ENCODE measurements at places on chromosomes 7 and 10. TPM values are rescaled to one million over a fixed set of nuclear protein-coding genes. Genes with fewer than 3 reads are reported as not detected.

DNA sequence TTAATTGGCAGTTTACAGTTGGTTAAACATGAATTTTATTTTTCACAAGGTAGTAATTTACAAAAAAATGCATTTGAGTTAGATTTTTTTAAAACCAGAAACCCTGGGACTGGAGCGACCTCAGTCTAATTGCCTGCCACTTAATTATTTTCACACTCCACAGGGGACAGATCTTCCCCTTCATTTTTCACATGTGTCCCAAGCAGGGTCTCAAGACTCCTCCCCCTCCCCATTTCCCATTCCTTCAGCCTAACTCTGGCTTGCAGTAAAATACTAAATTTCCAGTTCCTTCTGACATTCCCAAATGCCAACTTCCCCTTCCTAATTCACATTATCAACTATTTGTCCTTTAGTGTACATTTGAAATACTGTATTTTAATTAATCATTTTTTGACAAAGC is 948 bp downstream of the ZNF138 start:
- no peak for DNase-seq

DNA sequence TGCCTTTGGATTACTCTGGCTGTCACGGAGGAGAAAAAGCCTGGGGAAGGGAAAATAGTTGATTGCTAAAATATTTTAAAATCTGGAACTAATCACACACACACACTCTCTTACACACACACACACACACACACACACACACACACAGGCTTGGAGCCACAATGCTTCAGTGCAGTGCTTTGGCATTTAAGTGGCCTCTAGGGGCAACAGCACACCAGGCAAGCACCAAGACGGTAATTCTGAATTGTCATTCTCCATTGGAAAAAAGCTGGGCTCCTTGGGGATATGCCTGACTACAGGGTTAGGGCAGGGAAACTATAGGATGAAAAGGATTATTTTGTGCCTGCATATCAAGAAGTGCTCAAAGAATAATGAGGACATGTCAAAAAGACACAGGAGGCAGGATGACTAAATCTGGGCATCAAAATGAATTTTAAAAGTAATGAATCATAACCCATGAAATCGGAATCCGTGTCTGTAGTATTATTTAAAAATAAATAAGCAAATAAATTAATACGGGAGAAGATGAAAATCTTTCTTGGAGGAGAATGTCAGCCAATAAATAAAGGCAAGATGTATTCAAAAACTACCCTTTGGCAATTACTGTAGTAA is 30.4 kb upstream of the DDC start:
- no peak for DNase-seq

DNA sequence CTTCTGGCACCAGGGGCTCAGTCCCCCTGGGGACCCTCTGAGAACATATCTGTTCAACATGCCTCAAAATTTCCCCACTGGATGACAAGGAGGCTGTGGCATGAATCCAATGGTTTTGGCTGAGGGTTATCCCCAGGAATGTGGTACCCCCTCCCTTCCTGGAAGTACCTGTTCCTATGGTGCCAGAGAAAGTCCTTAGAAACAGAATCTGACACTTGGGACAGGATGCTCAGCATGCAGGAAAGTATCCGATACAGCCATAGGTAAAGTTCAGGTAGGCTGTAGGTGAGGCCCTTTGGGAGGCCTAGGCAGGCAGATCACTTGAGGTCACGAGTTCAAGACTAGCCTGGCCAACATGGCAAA is 42.7 kb upstream of the A1CF start:
- no peak for DNase-seq

DNA sequence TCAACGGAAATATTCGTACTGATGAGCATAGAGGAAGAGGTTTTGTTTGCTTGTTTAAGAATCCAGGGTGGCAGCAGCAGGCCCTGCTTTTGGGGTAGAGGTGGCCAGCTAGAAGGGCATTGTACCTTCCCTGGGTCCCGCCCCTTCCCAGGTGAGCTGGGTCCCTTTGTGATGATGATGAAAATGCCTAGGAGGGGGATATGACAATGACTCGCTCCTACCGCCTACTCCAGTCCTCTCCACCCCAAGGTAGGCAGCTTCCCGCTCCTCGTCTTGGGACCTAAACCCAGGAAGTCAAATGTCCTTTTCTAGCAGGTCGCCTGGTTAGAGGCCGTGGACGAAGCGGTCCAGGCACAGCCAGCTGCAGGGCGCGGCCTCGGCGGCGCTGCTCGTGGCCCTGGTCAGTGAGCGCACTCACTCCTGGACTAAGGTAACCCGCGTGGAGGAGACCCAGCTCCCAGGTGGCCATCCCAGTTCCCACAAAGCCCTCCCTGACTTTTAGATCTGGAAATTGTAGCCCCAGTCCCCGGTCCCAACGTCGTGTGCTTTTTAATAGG is 141.4 kb downstream of the LSMEM1 start:
- no peak for DNase-seq

- no peak for DNase-seq
Observed at GRCh38 chr10:129101232-129101980, 365.6 kb upstream of the MGMT start.

DNA sequence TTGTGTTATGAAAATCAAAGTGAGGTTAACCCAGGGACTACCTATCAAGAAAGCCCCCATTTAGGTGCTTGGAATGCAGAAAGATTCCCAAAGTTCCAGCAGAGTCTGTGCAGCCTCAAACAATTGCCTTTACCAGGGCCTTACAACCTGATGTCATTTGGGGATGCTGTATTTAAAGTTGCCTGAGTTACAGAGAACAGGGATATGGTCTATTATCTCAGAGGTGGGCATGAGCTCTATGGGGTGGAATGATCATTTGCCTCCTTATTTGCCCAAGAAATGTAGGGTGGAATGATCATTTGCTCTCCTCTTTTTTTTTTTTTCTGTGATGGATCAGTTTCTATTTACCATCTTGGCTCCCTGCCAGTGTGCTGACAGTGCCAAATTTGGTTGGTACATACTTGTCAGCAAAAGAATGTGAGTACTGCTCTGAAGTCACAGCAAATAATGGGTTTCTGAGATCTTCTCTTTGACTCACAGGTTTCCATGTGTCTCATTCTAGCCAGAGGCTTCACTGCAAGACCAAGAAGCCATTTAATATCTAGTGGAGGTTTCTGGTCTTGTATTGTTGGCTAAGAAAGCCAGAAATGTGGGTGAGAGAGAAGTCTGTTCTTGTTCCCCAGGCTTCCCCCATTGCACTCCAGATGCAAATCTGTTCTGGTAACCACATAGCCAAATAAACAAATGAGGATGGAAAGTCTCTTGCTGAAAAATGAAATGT is 45.5 kb upstream of the ZNRF2 start:
- peak; percentile 60 for DNase-seq

DNA sequence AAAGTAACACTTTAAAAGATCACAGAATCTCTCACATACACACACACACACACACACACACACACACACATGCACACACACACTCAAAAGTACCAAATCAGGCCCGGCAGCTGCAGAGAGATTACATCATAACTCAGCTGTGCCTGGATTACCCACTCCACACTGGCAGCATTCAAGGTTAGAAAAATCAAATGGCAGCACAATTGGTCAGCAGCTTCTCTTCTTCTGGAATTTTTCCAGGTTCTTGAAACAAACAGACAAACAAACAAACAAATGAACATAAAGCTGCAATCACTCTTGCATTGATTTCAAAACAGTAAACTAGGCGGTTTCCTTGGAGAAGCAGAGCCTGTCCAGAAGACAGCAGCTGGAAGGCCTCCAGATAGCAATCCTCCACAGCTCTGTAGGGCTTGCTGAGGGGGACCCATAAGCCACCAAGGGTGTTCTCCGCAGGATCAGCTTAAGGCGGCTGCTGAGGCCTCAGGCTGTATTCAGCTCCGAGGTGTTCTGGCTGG is 24.5 kb upstream of the FAM133B start:
- DNase-seq: no peak

GRCh38 chr7:3254718-3255117 is 46.3 kb upstream of the SDK1 start:
- no peak for DNase-seq

DNA sequence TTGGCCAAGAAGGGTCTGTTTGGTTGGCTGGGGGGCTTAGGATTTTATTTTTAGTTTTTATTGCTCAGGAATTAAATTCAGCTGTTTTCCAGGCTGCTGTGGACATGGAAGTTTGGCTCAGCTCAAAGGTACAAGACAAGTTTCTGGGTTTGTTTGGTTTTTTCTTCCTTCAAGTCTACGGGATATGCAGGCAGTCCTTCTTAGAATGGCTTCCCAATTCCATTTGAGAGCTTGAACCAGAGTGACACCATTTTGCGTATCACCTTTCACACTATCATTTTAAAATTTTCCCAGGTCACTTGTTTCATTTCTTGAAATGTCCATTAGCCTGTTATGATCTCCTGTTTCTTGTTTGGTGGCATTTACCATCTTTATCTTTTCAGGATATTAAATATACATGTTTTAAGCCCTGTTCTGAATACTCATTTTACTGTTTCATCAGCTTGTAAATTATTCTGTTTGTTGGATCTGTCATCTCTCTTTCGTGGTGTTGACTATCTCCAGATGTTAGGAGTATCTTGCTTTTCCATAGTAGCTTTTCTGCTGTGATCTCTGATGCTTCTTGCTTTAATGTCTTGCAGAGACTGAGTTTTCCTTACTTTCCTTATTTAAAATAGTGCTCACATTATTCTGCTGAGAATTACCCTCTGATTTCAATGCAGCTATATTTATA is 9.4 kb upstream of the TMEM168 start:
- no peak for DNase-seq

DNA sequence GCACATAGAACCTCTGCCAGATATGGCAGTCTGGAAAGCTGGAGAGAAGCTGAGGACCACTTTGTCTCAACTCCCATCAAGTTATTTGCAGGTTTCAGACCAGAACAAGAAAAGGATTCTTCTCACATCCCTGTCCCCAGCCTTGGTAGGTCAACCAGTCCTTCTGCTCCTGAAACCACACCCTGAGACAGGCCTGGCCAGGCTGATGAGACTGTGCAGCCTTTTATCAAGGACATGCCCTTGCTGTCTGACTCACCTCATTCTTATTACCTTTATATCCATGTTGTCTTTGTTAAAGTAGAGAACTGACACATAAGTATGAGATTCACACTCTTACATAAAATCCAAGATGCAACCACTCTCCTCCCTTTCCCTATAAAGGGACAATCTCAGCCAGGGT is 354.9 kb downstream of the PLXNA4 start:
- DNase-seq: no peak

DNA sequence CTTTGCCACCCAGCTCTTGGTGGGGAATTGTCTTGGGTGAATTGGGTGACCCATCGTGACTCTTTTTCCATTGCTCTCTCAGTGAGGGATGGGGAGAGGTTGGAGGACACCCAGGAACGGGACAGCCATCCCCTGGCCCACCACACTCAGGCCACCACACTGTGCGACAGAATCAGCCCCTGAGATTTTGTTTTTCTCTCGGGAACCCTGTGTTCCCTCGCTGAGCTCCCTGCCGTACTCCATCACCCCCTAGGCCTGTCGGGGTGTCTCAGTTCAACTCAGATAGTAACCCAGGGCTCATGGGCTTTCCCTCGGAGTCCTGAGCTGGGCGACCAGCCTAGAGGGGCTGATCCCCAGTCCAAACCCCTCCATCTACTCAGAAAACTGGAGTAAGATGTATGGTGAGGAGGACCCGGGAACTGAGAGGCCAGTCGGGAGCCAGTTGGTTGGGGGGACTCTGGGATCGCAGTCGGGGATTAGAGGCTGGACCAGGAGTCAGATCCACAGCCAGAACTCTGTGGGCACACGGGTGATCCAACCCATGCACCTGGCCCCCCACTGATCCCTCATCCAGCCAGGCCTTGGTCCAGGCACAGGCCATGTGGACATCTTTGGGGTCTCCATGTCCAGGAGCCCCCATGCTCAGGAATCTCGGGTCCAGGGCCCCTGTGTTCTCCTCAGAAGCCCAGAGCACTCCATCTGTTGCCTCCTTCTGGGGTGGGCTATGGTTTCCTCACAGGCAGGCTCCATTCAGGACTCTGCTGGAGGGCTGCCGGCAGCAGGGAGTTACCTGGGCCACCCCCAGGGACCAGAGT is 9.3 kb downstream of the CRYGN start:
- no peak for DNase-seq

GRCh38 chr10:104043854-104044253 is 41.8 kb downstream of the COL17A1 start:
- no peak for DNase-seq

- no peak for DNase-seq
Observed at GRCh38 chr10:25083546-25084111, 67.2 kb downstream of the THNSL1 start.

GRCh38 chr7:3951316-3952055 is 650.4 kb downstream of the SDK1 start:
- no peak for DNase-seq

DNA sequence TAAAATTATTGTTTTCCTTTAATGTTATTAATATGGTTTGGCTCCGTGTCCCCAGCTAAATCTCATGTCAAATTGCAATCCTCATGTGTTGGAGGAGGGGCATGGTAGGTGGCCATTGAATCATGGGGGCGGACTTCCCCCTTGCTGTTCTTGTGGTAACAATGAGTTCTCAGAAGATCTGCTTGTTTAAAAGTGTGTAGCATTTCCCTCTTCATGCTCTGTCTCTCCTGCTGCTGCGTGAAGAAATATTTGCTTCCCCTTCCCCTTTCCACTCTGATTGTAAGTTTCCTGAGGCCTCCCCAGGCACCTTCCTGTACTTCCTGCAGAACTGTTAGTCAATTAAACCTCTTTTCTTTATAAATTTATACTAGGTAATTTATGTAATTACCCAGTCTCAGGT is 27.5 kb downstream of the VIM start:
- no peak for DNase-seq

DNA sequence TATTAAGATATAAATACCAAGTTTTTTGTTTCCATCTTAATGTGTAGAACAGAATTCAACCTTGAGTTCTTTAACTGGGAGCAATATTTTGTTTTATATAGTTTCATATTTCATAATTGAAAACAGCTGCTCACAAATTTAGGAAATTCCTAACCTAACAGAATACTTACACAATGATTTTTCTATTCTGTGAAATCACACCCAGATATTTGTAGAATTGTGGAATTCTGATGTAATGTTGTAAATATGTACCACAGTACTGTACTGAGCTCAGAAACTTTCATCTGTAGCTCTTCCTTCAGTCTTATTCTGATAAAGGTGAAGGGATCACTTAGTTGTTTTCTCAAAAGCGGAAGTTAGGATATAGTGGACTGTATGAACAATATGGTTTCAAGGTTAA is 143.4 kb upstream of the GLI3 start:
- no peak for DNase-seq

GRCh38 chr7:121620953-121621606 is 225.0 kb upstream of the FAM3C start:
- DNase-seq: no peak

DNA sequence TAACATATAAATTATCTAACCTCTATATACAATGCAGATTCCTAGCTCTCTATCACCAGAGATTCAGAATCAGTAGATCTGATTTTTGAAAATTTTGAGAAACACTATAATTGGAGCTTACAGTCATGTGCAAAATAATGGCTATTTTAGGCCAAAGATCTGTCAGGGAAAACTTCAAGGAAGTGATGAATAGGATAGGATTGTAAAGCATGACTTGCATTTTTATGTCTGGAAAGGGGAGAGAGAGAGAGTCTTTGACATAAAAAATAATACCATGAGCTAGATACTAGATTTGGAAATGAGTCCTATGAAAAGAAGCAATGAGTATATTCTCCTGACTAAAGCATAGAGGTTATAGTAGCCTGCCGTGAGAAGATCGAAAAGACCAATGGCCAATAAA is 181.1 kb downstream of the SDHAF3 start:
- no peak for DNase-seq

PTPRN2 gene
- total RNA-seq: 1.2 TPM

MUC3A gene
- total RNA-seq: 0.30 TPM

SFTPA1 gene
- 0.22 TPM for total RNA-seq

ASIC3 gene
- 6.5 TPM for total RNA-seq

STEAP1 gene
- total RNA-seq: 1.2 TPM

SPRN gene
- total RNA-seq: not detected

NME8 gene
- not detected for total RNA-seq

AGBL3 gene
- 1.2 TPM for total RNA-seq
